Activated CD4-positive, alpha-beta T cell treated with anti-CD3 and anti-CD28 coated beads, Interleukin-2, amount 50 U/mL, for 24 hours (primary cell): ENCODE measurements at places on chromosomes 6 and 20.

- no peak for DNase-seq
Measured at GRCh38 chr6:136826216-136826615, 3.8 kb downstream of the PEX7 start.

- DNase-seq: no peak
Measured at GRCh38 chr6:37503309-37503965, 3.7 kb upstream of the CCDC167 start.

DNA sequence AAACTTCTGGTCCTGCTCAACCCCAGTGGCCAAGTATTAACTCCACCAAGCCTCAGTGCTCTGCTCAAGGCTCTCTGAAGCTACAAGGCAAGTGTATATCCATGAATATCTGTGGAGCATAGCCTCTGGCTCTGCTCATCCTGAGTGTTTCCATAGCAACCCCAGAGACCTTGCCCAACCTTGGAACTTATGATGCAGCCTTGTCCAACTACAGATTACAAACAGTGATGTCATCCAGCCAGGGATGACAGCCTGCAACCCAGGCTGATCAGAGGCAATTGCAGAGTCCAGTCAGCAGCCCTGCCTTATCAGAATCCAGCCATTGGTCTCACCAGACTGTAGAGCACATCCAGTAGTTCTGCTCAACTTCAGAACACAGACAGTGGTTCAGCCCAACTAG, 65.5 kb upstream of the SPACA1 start:
- no peak for DNase-seq

DNA sequence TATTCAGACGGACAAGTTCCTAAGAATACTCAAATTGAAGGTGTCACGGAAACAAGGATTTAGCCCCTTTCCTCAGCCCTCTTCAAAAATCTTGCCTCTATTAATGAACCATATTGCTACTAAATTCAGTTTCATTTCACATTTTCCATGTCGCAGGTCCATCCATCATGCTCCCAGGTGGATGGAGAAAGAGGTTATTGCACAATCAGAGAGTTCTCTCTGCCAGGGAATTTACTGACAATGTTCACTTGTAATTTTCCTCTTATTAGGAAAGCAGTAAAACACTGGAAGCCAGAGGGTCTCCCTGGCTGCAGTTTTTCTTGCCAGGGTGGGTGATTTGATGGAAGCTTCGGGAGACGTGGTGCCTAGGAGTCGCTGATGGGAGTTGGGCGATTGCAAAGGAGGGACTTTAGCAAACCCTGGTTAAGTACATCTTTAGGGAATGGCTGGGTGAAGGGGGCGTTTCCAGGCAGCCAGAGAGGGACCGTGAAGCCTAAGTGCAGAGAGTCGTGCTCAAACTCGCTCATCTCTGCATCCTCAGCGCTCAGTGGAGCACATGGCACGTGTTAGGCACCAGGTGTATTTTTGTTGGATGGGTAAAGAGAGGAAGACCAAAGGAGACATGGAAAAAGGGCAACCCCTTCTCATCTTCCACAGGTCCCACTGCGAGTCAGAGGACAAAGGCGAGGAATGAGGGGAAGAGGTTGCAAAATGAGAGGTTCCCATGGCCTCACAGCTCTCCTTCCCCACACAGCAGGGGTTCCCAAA, 321.9 kb upstream of the CDH4 start:
- DNase-seq: no peak

DNA sequence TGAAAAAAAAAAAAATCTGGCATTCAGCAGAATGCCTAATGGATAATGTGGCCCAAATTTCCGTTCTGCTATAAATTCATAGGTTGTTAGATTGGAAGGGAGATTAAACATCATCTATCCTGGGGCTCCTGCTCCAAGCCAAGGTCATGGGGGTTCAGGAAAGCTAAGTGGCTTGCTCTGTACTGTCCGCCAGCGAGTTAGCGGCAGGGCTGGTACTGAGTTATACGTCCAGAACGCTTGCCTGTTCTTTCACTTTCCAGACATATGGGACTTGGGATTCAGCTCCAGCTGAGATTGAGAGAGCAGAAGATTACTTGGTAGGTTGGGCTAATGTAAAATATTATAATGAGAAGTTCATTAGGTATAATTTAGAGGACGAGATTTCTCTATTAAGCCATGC, 858 bp downstream of the RWDD1 start:
- no peak for DNase-seq

- no peak for DNase-seq
Measured at GRCh38 chr6:25175681-25176080, 103.5 kb upstream of the CARMIL1 start.

- DNase-seq: no peak
Measured at GRCh38 chr20:13297147-13297899, 76.2 kb downstream of the ISM1 start.

DNA sequence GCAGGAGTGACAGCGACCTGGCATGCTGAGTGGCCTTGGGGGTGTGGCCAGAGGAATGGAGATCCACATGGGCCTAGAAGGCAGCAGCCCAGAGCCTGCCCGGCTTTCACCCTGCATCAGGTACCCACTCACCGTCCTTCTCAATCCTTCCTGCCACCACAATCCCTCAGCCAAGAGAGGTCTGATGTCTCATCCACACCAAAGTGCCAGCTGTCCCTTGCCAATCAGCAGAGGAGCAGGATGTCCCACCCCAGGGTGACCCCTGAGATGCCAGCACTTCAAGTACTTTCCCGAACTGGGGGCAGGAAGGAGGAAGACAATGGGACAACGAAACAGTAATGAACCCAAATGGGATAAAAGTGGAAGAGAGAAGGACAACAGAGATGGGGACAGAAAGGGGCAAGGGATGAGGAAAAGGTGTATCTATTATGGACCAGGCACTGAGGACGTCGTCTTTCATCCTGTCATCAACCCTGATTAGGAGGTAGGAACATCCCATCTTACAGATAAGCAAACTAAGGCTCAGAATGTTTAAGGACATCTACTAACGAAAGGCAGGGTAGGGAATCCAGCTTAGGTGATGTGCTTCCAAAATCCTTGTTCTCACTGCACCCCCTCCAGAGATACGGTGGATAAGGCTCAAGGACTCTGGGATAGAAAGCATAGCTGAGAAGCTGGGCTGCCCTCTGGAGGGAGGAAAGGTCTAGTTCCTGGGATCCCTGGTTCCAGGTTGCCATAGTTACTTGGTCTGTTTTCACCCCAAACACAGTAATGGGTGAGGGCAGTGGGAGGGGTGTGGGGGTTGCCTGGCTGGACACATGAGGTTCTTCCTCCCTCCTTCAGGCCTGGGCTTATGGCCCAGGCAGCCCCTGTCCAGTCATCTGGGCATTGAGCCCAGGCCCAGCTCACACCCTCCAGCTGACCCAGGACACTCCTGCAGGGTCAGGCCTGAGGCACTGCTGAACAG, 4.5 kb upstream of the TNXB start:
- DNase-seq: no peak

- no peak for DNase-seq
Measured at GRCh38 chr20:49795135-49795424, 17.5 kb upstream of the SLC9A8 start.

DNA sequence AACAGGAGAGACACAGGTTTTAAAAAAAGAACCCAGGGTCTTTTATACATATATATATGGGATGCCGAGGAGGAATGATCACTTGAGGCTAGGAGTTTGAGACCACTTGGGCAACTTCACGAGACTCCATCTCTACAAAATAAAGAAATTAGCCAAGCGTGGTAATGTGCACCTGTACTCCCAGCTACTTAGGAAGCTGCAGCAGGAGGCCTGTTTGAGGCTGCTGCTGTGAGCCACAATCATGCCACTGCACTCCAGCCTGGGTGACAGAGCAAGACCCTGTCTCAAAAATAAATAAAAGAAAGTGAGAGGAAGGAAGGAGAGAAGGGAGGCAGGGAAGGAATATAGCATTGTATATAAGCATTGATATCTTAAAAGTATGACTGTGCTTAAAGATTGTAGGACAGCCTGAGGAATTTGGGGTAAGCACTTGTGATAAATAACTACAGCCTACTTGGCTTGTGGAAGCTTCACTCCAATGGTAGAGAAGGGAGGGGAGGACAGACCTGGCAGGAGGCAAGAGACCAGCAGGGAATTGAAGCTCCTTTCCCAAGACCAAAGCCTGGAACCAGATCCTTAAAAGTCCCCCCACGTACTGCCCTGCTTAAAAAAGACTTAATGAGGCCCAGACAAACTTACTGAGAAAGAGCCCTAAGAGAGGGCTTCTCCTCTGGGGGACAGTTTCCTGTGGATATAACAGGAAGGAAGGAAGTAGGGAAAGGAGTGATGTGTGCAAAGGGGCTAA, 2.5 kb upstream of the SNTA1 start:
- no peak for DNase-seq

DNA sequence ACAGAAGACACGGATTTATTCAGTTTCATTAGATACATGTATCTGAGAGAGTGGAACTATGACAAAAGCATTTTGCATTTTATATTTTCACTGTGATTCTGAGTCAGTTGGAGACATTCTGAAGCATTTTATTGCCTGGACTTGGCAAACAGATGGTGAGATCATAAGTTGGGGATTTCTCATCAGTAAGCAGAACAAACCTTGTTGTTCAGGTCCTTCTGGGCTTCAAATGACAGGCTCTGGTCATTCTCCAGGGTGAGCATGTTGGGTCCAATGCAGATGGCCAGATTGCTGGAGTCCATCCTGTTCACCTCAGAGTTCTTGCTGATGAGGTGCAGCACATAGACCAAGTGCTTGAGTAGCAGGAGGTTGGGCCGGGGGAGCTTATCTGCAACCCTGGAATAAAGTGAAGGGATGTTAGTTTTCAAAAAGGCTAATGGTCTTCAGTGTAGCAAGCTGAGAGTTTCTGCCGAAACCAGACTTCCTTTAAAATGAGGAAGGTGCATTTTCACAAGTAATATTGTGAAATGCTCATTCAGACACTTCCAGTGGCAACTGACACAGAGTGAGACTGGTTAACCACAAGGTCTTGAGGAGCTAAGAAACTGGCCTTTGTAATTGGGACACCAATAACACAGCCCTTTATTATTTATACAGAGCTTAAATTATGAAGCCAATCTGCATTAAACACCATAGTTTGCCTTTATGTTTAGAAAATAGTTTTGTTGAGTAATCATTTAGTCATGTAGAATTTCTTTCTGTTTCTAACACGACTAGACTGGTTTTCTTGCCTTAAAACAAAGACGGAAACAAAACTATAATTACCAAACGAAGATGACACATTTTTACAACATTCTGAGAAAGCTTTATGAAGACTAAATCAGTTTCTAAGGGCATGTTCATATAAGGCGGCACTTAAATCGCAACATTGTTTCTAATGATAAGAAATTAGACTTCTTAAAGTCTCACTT, 5.6 kb downstream of the TAGAP start:
- no peak for DNase-seq

DNA sequence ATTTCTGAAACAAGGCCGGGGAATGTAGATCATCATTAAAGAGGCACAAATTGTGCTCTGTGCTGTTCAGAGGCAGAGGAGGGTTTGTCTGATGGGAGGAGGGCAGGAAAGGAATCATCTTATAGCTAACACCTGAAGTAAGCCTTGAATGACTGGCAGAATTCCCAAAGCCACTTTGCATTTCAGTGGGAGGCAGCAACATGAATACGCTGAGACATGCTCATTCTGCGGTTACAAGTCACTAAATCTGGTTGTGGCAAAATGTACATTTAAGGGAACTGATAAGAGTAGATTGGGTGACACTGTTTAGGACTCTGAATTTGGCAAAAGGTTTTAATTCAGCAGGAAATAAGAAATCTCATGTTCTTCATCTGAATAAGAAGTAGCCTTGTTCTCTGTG, 4.4 kb upstream of the COL19A1 start:
- DNase-seq: no peak

DNA sequence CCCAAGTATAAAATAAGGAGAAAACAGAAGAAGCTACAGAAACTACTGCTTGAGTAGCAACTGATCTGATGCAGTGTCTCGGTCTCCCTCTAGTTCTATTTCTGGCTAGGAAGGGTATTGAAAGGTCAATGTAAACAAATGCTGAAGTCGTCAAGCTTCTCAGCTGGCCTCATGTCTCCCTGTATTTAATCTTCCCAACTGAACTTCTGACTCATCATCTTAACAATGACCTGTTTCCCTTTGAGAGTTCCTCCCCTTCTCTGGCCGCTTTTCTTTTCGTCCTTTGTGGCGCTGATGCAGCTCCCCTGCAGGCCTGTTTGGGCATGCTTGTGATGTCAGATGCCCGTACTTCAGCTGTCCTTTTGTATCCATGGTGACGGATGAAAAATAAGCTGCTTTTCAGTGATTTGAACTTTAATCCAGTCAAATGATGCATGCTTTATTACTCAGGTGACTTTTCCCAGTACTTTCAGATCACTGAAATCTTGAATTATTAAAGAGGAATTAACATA, 7.8 kb upstream of the LCA5 start:
- DNase-seq: no peak

DNA sequence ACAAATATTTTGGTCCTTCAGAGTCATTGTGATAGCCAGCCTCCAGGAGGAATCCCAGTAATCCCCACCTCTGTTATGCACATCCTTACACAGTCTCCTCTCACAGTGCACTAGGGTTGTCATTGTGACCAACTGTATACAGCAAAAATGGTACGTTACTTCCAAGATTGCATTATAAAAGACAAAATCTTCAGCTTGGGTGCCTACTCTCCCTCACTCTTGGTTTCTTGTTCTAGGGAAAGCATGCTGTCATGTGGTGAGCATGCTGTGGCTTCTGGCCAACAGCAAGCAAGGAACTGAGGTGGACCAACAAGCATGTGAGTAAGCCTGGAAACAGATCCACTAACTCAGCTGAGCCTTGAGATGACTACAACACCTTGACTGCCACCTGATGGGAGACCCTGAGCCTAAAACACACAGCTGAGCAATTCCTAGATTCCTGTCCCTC, 130.1 kb upstream of the DST start:
- no peak for DNase-seq

DNA sequence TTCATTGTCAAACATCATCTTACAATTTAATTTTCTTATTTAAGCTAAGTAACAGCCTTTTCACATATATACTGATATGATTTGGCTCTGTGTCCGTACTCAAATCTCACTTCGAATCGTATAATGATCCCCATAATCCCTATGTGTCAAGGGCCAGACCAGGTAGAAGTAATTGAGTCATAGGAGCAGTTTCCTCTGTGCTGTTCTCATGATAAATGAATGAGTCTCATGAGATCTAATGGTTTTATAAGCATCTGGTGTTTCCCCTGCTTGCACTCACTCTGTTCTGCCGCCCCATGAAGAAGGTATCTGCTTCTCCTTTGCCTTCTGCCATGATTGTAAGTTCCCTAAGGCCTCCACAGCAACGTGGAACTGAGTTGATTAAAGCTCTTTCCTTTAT, 25.1 kb upstream of the CMTR1 start:
- no peak for DNase-seq
